HCEC 1CT (cell line): ENCODE measurements at places on chromosomes 16 and 17.

DNA sequence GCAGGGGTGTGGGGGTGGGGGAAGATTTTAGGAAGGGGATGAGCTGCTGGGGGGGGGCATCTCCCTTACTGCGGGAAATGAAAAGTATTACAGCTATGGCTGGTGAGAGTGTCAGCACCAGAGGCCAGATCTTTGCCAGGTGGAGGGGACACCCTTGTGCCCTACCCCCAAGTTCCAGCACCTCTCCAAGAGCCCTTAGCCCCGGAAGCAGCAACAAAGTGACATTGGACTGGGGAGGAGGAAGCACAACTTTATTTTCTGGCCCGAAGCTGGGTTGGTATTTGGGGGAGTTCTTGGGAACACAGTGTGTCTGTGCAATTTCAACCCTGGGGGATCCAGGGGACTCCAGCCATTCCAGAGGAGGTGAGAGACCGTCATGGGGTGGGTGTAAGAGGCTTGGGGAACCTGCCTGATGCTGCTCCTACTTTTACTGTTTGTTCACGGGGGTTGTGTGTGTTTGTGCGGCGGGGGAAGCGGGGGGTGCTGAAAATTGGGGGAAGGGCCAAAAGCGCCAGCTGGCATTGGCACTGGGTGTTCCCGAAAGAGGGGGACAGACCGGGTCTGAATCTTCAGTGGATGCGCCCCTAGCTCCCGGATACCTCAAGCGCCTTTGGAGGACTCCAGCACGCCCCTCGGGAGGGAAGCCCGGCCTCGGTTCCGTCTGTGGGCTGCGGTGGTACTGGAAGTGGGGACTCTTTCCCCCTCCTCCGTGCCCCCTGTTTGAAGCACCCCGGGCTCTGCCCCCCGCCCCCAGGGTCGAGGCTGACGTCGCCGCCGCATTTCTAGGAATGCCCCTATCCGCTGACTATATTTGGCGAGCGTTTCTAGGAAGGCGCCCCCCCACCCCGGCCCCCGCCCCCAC is 230.3 kb downstream of the MRTFB start:
- peak; percentile 35 for DNase-seq

DNA sequence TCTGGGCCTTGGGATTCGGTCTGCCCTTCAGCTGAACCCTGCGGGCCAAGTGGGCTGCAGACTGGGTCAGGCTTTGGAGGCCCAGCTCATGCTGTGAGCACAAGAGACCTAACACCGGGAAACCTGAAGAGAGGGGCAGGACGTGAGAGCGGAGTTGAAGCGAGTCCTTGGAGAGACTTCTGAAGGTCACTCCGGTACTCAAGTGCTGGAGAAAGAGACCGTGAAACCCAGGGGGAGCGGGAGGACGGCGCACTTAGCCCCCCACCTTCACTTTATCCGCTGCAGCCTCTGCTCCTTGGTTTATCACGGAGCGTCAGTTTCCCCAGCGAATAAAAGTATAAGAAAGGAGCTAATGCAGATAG is 361 bp downstream of the UQCRC2 start:
- DNase-seq = no peak

DNA sequence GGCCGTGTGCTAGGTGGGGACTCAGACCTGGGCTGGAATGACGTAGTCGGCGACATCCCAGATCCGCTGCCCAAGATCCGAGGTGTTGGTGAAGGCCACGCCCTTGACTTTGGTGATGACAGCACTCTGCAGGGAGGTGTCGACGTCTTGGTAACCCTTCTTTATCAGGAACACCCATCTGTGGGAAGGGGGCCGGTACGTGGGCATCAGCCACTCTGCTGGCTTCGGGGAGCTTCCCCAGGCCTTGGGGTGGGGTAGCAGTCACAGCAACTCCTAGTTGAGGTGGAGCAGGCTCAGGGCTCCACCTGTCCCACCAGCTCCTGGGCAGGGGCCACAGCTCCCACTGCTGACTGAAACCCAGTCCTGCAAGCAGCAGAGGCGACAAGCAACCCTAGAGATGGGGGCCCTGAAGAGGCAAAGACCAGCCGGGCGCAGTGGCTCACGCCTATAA is 4.3 kb downstream of the P2RX5 start:
- no peak for DNase-seq

GRCh38 chr17:64662774-64663367 is 764 bp upstream of the SMURF2 start:
- DNase-seq = no peak

DNA sequence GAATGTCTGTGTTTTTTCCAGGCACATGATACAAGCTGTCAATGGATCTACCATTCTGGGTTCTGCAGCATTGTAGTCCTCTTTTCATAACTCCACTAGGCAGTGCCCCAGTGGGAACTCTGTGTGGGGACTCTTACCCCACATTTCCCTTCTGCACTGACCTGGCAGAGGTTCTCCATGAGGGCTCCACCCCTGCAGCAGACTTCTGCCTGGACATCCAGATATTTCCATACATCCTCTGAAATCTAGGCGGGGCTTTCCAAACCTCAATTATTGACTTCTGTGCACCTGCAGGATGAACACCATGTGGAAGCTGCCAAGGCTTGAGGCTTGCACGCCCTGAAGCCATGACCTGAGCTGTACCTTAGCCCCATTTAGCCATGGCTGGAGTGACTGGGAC is 56.0 kb downstream of the ACSM2A start:
- DNase-seq = no peak

DNA sequence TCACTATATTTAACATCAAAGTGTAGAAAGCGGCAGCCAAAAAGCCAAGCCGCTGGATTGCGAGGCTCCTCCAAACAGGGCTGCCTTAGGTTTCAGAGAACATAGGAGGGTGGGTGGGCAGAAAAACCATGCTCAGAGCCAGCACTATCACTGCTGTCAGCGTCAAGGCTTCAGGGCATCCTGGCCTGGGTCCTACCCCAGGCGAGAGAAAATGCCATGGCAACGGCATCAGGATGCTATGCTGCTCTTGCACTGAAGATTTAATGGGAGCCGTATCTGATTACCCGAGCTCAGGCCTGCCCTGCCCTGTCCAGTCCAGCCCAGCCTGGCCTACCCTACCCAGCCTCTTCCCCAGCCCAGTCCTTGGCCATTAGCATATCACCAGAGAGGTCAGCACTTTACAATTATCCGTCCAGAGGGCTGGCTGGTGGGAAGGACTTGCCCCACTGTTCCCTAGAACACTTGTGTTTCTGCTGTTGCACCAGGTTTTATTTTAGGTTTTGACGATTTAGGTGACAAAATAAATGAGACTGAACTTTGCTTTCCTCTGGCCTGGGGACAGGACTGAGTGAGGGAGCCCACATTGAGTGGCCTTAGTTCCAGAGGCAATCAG is 61.1 kb downstream of the TOM1L2 start:
- DNase-seq = no peak
